T-cell (primary cell): ENCODE measurements at places on chromosomes 4 and X. TPM values are rescaled to one million over a fixed set of nuclear protein-coding genes. Genes with fewer than 3 reads are reported as not detected.

GRCh38 chrX:21457718-21458117 is 83.5 kb downstream of the CNKSR2 start:
- no peak for DNase-seq

- DNase-seq: no peak
These were observed 3.0 kb upstream of the NDP start for GRCh38 chrX:43976205-43976604.

The PNMA6F gene
- not detected for total RNA-seq

The DRD5 gene
- not detected for total RNA-seq

The MAOB gene
- not detected for total RNA-seq

The AVPR2 gene
- not detected for total RNA-seq

GRCh38 chr4:171601091-171601490 is 212.1 kb upstream of the GALNTL6 start:
- DNase-seq: no peak

DNA sequence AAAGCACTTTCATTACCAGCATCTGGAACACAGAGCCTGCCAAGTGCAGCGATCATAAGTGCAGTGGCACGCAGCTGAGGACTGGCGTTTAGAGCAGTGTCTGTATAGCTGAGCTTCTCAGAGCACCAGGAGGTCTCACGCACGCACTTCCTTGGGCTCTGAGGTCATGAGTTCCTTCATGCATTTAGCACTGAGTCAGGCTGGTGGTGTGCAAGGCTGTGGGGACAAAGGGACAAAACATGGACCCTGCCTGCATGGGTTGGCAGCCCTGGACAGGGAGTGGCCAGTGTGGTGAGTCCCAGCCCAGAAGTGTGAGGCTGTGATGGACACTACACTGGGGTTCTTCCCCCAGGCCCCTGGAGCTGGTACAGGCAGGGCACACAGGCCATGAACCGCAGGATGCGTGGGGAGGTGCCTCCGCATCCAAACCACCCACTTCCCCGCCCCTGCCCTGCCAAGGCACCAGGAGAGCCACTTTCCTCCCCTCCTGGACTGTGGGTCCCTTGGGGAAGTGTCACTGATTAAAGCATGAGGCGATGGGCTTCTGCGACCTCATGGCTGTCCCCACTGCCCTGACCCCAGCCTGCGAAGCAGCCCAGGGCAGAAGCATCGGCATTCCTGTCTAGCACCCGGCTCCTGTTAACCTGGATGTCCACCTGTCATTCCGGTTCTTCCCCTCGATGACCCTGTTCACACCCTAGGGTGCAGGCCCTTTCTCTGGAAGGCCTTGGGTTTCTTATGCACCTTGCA is 37.2 kb upstream of the GPR78 start:
- no peak for DNase-seq

The CFAP99 gene
- total RNA-seq: 0.13 TPM

GRCh38 chr4:80294206-80294605 is 27.7 kb downstream of the FGF5 start:
- DNase-seq: no peak

DNA sequence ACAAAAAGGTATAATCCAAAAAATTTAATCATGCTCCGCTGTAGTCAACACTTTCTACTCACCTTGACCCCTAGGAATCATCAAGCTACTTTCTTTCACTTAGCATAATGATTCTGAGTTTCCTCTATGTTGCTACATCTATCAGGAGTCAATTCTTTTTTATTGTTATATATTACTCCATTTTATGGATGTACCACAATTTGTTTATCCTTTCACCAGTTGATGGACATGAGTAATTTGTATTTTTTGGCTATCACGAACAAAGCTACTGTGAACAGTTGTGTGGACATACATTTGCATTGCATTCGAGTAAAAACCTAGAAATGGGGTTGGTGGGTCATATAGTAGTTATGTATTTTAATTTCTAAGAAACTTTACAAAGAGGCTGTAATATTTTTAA is 102.9 kb downstream of the PRSS12 start:
- DNase-seq: no peak

DNA sequence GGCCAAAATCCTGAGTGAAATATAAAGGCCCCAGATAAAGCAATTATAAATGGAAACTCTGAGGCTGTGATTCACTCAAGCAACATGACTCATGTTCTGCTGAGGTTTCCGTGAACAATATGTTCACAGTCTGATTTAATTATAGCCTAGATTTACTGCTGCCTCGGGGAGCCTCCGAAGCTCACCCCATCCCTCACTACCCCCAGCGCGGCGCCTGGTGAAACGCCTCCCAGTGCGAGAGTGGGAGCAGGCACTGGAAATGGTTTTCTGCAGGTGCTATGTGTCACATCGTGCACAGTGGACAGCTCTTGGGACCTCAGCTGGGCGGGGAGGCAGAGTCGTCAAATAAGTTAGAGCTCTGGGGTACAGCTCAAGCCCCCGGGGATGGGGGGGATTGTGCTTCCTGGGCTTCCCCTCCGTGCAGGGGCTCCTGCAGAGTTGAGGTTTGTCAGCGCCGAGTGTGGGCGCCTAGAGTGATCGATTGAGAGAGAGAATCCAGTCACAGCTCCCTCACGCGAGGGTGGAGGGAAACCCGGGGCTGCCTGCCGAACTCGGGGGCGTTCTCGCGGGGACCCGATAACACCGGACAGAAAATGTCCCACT is 110.6 kb downstream of the PHKA2 start:
- no peak for DNase-seq

GRCh38 chr4:2830632-2831610 is 12.7 kb upstream of the ADD1 start:
- no peak for DNase-seq

- DNase-seq: no peak
These were observed 6.3 kb upstream of the FAM200B start for GRCh38 chr4:15675356-15675755.

- no peak for DNase-seq
These were observed 191.4 kb downstream of the TSPAN5 start for GRCh38 chr4:98466868-98467599.

DNA sequence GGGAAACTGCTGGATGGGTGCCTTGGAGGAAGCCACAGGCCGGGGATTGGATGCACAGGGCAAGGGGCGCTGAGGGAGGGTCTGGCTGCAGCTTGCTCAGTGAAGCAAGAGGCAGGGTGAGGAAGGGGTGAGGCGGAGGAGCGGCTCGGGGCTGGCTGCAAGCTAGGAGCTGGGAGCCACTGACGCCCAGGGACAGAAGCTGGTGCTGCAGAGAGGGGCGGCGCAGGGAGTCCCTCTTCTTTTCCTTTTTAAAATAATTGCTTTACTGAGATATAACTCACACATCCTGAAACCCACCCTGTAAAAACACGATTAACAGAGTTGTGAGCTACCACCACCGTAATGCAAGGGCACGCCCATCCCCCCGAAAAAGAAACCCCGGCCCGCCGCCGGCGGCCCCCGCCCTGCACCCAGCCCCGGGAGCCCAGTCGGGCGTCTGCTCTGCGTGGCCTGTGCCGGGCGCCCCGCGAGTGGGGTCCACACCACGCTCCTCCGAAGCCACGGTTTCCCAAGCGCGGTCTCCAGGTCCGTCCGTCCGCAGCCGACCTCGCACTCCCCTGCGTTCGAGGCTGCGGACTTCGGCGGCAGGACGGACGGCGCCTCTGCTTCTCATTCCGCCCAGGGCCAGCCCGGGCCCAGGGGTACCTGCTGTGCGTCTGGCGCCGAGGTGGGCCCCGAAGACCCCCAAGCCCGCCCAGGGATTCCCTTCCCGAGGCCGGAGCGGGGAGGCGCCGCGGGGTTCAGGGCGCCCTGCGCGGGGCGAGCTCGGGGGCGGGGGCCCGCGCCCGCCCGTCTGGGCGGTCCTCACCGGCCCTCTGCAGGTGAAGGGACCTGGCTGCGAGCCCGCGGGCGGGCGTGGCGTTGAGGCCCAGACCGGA is 866 bp upstream of the UVSSA start:
- DNase-seq: peak; percentile 37

The GAGE13 gene
- total RNA-seq: not detected

DNA sequence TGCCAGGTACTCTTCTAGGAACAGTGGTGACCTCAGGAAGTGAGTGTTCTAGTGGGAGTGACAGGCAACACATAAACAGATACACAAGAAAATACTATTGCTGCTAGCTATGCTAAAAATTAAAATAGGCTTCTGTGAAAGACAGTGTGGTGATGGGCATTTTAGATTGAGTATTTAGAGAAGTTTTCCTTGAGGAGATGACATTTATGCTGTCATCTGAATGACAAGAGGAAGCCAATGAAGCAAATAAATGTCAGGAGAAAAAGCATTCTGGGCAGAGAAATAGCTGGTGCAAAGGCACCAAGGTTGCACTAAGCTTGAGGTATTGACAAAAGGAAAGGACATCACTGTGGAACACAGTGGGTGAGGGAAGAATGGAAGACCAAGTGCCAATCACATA is 18.0 kb downstream of the NDNF start:
- no peak for DNase-seq

GRCh38 chrX:40938423-40938822 is 146.8 kb upstream of the USP9X start:
- DNase-seq: no peak

- no peak for DNase-seq
These were observed 466.7 kb downstream of the NKX6-1 start for GRCh38 chr4:84032372-84032771.

- no peak for DNase-seq
These were observed 52.1 kb upstream of the FMR1 start for GRCh38 chrX:147859666-147860065.

The RASL11B gene
- total RNA-seq: 0.35 TPM

The FOXR2 gene
- total RNA-seq: not detected

DNA sequence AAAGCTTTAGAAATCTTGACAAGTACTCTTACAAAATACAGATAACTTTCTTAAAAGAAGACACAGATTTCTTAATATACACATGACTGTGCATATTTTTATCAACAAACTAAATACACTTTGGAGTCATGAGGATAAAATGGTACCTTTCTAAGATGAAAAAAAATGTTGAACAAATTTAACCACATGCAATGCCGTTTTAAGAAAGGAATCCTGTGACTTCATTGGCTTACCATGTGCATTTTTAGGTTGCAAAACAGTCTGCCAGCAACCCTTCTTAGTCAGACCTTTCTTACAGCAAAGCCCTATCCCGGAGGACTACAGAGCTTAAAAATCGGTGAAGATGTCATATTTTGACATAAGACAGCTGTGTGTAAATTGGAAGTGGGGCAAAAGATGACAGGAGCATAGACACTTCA is 51.7 kb downstream of the GASK1B start:
- DNase-seq: no peak

DNA sequence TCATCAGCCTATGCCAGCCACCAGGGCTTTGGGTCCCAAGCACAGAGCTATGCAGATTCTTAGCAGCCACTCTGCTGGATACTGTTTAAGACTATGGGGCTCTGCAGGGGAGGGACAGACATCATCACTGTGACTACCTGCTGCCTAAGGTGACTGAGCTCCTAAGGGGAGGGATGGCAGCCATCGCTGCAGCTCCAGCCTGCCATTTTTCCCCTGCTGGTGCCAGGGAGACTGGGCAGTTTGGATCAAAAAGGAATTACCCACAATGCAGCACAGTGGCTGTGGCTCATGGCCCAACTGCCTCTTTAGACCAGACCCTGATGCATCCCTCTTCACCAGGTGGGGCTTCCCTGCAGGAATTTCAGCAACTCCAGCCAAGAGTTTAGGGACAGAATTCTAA is 28.6 kb upstream of the INPP4B start:
- no peak for DNase-seq

- no peak for DNase-seq
These were observed 126.4 kb downstream of the KDR start for GRCh38 chr4:54999003-54999402.

The ZIC3 gene
- total RNA-seq: not detected

DNA sequence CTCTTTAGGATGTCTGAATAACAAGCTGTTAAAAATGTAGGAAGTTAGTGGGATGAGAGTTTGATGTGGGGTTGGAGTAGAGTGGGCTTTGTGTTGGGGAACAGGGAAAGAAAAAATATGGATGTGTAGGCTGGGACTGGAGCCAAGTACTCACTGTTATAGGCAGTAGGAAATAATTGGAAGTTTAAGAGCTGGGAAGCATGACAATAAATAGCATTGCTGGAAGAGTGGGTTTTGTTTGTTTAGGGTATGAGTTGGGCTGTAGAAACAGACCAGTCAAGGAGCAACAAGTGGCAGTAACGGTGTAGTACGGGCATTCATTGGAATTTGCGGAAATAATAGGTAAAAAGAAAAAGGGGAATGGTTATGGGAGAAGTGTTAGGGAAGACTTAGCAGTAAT is 81.6 kb downstream of the KDM6A start:
- no peak for DNase-seq

GRCh38 chrX:48514126-48514806 is 5.5 kb downstream of the PORCN start:
- DNase-seq: no peak

DNA sequence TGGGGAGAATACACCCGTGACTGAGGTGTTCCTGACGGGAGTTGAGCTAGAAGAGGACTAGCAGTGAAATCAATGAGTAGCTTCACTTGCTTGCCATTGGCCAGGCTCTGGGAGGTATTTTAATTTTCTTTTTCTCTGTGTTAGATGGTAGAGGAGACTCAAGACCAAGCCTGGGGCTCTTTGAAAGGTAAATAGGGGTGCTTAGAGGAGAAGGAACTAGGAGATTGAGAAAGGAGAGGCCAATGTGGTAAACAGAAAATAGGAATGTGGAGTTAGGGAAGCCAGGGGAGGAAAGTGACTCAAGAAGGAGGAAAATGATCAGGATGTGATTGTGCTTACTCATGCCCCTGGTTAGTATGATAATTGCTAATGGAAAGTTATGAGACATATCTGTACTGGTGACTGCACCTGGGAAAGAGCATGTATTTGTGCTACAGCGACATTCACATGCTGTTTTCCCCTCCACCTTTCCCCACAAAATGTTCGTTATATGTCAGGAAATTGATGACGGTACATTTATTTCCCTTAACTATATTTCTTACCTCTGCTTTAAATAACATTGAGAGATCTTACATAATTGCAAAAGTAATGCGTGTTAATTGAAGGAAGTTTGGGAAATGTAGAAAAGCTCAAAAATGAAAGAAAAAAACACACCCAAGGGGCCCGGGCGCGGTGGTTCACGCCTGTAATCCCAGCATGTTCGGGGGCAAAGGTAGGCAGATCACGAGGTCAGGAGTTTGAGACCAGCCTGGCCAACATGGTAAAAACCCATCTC is 16.9 kb upstream of the LRBA start:
- no peak for DNase-seq

The FAT4 gene
- 0.06 TPM for total RNA-seq

GRCh38 chr4:68465058-68465457 is 17.8 kb downstream of the TMPRSS11E start:
- DNase-seq: no peak

The NAT8L gene
- total RNA-seq: 0.07 TPM

The ATP10D gene
- total RNA-seq: 3.3 TPM

The TBC1D19 gene
- total RNA-seq: 9.4 TPM

DNA sequence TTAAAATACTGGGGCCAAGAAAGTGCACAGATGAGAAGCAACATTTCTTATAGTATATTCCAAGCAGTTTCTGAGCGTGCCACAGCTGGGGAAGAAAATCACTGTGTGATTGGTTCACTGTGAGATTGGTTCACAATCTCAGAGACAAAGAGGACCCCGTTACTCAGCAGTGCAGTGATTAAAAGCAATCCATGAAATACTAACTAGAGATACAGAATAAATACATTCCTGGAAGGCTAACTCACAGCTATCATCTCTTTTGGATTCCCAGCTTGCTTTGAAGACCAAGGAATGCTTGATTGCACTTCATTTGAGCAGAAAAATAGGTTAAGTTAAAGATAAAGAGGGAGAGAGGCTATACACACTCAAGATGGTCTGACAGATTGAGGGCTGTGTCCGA is 132.1 kb upstream of the RAPGEF2 start:
- DNase-seq: no peak
